ENCODE measurements at places on chromosomes 4 and X.

DNA sequence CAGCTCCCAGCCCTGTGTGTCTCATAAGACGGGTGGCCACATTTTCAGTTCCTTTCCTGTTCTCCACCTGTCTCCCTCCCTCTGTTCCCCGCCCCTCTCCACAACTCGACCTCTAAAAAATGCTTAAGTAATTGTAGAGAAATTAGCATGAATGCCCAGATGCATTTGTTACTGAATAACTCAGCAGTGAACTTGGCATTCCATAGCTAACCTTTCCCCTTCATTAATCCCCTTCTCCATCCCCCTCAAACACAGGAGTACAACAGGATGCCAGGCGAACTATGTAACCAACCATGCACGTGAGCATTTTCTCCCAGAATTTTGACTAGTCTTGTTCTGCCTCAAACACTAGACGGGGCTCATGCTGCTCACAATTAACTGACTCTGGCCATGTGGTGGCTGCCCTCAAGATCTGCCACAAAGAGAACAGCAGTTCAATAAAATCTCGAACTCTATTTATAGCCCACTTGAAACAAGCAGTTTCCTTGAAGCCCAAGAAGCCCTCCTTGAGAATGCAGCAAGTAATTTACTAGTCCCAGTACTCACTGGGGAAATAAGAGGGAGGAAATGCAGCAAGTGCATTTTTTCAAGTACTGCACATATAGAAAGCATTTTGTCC, 351.2 kb downstream of the ARHGAP24 start:
- no peak for DNase-seq

DNA sequence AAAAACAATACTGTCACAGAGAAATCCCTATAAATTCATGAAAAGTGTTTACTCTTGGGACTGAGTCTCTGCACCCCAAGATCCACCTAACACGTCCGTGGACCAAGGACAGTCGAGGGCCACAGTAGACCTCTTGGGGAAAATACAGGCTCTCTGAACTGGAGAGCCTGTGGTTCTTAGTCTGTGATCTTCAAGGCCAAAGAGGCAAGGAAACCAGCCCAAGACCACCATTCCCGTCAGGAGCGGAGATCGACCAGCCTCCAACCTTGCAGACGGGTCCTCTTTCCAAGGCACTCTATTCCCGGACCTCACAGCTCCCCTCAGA, 1.6 kb upstream of the APBB2 start:
- DNase-seq: no peak

- DNase-seq: no peak
Observed at GRCh38 chr4:182555997-182556418, 312.8 kb downstream of the TENM3 start.

DNA sequence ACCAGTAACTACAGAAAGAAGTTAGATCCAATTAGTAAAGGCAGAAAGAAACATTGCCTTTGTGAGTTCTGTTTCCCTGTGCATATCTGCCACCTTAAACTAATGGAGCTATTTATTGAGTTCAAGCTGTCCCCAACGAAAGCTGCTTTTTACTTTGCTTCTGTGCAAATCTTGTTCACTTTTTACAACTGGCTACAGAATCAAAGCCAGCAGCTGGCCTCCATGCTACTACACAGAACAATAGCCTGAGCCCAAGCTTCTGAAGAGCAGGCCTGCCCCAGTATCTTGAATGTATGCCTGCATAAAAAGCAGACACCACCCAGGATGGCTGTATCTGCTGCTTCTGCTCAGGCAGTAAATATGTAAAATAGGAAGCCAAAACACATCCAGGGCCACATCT, 28.1 kb downstream of the ANK2 start:
- DNase-seq: no peak

DNA sequence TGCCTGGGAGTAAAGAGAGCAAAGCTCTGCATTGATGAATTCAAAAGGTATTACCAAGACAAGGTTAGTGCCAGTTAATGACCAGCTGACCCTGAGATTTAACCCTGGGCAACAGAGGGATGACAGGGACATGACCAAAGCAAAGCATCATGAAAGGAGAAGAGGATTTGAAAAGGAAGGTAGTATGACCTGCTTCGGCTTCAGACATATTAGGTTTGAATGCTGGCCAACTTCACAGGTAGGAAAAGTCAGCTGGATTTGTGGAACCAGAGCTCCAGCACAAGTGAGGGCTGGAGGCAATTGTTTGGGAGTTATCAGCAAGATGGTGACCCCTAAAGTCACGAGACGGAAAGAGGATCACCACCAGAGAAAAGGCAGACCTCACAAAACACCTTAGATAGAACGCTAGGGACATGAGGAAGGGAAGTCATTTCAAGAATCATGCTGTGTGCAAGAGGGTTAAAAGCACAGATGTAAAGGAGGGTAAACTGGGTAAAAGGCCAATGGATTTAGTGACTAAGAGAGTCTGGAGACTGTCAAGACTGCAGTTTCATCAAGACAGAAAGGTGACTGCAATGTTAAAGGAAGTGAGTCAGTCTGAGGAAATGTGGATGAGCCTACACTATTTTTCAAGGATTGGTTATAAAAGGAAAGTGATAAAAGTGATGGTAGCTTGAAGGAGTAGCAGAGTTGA, 45.6 kb downstream of the SH3RF1 start:
- no peak for DNase-seq

- DNase-seq: peak; percentile 92
Observed at GRCh38 chr4:52712251-52713130, 38.7 kb downstream of the ERVMER34-1 start.
